CD4-positive, alpha-beta T cell treated with Interleukin-15 for 4 hours (primary cell): ENCODE measurements at places on chromosomes 7 and 10.

- DNase-seq: no peak
Observed at GRCh38 chr7:50678586-50678985, 104.1 kb downstream of the GRB10 start.

- no peak for DNase-seq
Observed at GRCh38 chr7:105828141-105828540, 48.3 kb downstream of the ATXN7L1 start.

DNA sequence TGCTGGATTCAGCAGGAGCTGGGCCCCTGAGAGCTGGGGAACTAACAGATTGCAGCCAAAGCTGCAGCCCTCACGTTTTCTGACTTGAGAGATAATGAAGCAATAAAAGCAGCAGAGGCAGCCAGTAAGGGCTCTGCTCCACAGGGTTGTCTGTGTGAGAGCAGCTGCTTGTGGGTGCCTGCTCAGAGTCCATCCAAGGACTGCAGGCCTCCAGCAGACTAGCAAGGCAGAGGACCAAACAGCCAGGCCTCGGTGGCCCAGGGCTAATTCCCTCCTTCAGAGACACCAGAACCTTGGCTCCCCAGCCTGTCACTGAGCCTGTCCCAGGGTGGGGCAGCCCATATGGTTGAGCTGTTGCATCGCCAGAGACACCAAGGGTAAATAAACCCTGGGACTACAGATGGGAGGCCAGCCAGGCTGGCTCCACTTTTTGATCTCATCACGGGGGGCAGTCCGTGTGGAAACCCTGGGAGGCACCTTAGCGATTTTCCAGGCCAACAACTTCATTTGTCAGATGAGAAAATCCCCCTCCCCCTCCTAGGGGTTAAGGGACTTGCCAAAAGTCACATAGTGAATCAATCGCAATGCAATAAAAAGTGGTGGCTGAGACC lies 229.2 kb downstream of the WDR11 start:
- DNase-seq: no peak

DNA sequence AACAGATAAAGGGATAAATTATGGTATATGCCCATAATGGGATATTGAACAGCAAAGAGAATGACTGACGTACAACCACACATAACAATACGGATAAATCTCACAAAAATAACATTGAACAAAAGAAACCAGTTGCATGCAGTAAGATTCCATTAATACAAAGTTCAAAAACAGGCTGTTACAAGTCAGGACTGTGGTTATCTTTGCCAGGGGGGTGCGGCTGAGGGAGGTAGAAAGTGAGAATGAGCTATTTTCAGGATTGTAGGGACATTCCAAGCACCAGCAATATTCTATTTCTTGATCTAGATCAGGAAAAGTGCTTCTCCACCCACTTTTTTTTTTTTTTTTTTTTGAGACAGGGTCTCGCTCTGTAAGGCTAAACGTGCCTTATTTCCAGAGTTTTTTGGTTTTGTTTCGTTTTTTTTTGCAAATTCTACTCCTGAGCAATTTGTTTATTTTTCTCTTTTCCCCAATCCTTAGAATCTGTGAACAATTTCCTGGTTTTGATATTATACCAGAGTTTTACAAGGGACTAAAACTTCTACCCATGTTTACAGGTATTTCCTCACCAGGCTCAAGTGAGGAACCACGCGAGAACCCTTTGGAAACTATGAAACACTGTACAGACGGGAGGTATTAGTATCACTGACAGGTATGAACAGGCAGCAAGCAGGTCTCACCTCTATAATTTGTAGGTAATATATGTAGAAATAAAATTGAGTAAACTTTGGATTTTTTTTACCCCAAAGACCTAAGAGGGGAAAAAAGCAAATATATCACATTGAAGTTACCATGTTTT lies 9.9 kb downstream of the SMURF1 start:
- DNase-seq: no peak

- no peak for DNase-seq
Observed at GRCh38 chr7:116232920-116233319, 22.6 kb downstream of the TES start.

GRCh38 chr7:27608776-27609495 lies 53.7 kb downstream of the HIBADH start:
- DNase-seq: no peak

DNA sequence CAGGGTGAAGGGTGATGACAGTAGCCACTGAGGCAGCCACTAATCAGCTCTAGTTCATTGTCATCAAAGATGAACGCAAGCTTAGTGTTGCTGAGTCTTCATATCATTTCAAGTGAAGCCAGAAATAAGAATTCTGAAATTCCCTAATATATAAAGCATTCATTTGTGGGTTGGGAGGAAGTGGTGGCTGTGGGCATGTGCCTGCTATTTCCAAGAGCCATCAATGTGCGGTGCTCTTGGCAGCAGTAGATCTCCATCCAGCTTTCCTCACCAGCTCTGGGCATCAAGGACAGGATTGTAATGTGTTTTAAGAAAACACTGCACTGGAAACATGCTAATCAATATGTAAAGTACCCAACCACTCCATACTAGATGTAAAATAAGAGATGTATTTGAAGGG lies 202.5 kb upstream of the AHR start:
- no peak for DNase-seq

GRCh38 chr10:73655990-73656298 lies at the start of gene SYNPO2L:
Gene SYNPO2L (minus strand): TSS chr10:73656029. CDS start chr10:73655922, 107 bp downstream.
- no peak for DNase-seq

- DNase-seq: no peak
Observed at GRCh38 chr10:21511095-21511570, 14.3 kb downstream of the SKIDA1 start.

DNA sequence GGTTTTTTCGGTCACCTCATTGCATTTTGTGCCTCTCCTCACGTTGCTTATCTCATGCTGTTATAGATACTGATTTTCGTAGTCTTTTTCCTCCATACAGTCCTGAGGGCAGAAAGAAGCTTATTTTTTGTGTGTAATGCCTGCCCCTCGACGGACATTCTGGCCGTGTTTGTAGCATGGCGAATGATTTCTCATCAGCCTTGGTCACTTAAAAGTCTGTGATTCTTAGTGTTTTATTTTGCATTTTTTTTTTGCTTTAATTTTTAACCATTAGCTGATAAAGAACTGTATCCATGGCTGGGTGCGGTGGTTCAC lies 469 bp upstream of the NOC3L start:
- DNase-seq: no peak

- peak; percentile 57 for DNase-seq
Observed at GRCh38 chr7:7761974-7762779, 43.8 kb upstream of the RPA3 start.
